ENCODE measurements at places on chromosomes 2 and 18.

DNA sequence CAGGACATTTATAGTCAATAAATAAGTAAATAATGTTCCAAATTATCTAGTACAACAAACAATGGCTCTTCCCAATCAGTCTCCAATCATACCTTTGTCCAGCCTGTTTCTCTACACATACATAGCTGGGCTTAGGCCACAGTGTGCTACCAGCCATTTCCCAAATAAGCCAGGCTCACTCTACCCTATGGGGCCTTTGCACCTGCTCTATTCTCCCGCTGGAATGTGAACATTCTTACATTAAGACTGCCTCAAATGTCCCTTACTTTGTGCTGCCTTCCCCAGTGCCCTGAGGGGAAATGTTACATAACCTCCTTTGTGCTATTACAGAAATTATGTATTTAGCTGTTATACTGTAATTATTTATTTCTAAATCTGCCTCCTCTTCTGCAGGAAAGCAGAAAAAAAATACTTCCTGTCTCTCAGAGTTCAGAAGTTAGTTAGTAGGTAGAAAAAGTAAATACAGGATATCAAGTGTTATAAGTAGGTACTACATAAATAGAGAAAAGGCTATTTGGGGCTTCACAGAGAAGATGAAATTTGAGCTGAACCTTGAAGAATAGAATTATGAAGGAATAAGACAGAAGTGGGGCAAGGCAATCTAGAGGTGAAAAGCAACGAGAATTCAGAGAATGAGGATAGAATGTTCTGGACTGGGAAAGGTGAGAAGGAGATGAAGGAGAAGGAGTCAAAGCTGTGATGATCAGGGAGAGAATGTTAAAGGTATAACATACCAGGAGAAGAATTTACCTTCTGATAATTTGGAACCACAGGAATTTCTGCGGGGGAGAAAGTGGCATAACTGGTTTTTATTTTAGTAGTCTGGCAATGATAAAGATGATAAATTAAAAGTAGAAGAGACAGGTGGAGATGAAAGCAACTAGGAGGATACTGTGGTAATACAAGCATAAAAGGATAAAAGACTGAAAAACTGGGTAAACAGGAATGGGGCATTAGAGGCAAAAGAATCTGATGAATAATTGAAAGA lies 37.0 kb downstream of the ROCK1 start:
- no peak for DNase-seq

GRCh38 chr2:127525691-127526131 lies 578 bp downstream of the IWS1 start:
- DNase-seq: no peak

- no peak for DNase-seq
Observed at GRCh38 chr18:8552151-8552550, 57.1 kb upstream of the RAB12 start.

DNA sequence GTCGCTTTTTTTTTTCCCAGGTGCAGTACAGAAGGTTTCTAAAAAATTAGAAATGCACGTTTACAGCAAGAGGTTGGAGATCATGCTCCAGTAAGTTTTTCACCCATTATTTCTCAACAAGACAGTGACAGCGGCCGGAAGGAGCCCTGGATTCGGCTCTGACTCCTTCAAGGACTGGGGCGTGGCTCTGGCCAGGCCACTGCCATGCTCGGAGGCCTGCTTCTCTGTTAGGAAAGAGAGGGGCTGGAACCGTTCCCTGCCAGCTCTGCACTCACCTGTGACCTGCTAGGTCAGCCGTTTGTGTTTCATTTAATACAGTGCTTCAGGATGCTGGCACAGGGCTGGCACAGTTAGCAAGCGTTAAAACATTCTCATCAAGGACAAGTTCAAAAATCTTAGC lies 6.7 kb upstream of the IAH1 start:
- DNase-seq: no peak

- no peak for DNase-seq
Observed at GRCh38 chr2:69584127-69584889, 59.2 kb downstream of the AAK1 start.

- no peak for DNase-seq
Observed at GRCh38 chr18:42922363-42922762, 193.1 kb downstream of the RIT2 start.

GRCh38 chr2:232526372-232526941 lies 497 bp downstream of the CHRND start:
- no peak for DNase-seq

DNA sequence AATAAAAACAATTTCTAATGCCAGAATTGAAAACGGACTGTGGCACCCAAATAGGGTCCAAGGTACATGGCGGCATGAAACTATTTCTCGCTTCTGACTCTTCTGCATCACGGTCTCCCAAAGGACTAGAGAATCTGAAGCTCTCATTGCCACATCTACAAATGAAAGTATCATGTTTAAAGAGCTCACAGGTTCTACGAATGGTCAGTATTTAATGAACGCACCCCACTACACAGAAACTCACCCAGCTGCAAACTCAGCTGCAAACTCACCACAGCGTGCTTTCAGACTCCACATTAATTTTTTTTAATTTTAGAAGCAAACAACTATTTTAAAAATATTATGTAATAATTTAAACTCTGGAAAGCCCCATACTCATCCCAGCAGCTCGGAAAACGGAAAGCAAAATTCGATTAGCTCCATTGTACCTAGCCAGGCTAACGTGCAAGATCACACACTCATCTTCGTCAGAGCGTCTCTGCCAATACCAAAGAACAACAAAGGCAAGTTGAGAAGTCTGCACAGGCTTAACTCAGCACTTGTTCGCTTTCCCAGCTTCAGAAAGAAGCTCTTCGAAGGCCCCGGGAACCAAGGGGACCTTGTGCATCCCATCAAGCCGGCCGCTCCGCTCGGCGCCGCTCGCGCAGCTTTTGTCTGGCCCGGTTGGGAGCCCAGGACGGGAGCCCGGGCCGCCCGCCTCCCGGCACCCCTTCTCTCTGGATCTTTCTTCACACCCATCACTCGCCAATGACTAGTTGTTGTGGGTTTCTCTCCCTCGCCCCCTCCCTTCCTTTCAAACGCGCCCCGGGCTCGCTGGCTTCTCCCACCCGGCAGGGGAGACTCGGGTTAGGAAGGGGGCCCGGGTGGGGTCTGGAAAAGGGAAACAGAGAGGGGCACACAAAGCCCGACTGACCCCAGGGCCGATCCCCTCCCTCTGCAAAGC lies 785 bp downstream of the CLASP1 start:
- DNase-seq: peak; percentile 65

DNA sequence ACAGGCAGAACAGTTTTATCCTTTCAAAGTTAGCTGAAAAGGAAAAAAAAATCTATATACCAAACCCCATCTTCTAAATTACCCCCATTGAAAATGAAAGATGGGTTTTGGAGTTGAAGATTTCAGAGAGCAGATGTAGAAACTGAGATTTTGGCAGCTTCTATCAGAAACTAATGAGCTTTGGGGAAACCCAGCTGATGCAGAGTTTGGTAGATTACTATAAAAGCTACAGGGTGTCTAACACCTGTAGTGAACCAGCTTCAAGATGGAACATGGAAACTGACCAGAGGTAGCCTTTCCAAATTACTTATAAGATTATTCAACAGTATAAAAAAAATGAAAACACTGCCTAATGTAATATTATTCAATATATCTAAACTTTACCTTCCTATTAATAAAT lies 583.1 kb downstream of the XIRP2 start:
- DNase-seq: no peak

- peak; percentile 7 for DNase-seq
Observed at GRCh38 chr2:145043399-145043834, 523.5 kb upstream of the ZEB2 start.

DNA sequence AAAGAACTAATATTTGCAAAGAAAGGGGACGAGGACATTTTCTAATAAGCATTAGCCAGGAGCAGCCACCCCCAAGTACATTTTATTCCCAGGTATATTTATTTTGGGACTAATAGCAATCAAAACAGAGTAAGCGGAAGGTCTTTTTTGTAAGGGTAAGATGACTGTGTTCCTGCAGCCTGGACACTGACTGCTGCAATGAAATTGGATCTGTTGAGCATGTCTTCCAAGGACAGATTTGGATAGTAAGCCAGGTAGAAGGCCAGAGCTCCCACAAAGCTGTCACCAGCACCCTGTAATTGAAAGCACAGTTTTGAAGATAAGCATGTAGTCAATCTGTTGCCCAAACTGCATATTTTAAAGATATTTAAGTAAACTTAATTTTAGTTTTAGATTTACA lies 10.0 kb downstream of the MRPL33 start:
- no peak for DNase-seq

- no peak for DNase-seq
Observed at GRCh38 chr2:56687169-56687568, 503.4 kb downstream of the CCDC85A start.

DNA sequence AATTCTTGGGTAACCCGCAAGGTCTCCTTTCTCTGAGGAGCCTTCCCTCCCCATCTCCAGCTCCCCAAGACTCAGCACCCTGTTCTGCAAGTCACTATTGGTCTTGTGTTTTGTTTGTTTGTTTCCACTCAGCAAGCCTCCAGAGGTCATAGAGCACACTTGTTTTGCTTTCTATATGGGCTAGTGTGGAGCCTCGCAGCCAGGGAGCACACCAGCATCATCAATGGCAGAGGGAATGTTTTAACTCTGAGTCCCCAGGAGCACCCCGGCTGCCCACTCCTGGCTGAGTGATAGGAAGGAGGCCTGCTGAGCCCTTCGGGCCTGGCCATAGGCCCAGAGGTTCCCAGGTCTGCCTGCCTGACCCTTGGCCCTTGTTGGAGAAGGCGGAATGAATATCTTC lies 36.6 kb downstream of the GLI2 start:
- no peak for DNase-seq
